T-helper 22 cell (primary cell): ENCODE measurements at places on chromosomes 12 and 14.

DNA sequence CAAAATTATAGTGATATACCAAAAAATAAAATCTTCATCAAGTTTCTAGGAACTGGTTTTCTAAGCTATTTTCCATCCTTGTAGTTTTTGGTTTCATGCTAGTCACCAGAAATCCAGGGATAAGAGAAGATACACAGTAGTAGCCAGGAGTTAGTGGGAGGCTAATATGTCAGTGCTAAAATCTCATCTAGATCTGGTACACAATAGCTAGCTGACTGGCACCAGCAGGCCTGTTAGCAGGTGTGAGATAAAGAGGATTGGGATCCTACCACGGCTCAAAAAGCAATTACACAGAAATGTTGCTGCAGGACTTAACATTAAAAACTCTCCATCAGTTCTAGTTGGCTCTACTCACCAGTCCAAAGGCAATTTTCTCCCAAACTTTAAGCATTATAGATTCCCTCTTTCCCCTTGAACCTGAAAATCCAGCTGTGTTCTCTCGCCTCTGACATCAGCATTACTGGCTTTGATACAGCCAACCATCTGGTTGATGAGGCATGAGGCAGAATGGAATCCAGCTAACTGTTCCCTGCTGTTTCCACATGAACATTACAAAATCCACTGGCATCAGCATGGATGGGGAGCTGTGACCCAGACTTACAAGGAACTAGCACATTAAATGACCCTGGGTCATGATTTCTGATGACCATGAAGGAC is 41.8 kb upstream of the CCDC196 start:
- DNase-seq, result no peak

- DNase-seq, result no peak
These were observed 222.7 kb downstream of the ERC1 start for GRCh38 chr12:1213618-1214205.

- no peak for DNase-seq
These were observed 211.1 kb downstream of the ALG10B start for GRCh38 chr12:38527631-38528030.

GRCh38 chr12:63752841-63753240 is 26.9 kb upstream of the RXYLT1 start:
- no peak for DNase-seq

- DNase-seq, result no peak
These were observed 70.4 kb downstream of the RPL10L start for GRCh38 chr14:46581036-46581671.

DNA sequence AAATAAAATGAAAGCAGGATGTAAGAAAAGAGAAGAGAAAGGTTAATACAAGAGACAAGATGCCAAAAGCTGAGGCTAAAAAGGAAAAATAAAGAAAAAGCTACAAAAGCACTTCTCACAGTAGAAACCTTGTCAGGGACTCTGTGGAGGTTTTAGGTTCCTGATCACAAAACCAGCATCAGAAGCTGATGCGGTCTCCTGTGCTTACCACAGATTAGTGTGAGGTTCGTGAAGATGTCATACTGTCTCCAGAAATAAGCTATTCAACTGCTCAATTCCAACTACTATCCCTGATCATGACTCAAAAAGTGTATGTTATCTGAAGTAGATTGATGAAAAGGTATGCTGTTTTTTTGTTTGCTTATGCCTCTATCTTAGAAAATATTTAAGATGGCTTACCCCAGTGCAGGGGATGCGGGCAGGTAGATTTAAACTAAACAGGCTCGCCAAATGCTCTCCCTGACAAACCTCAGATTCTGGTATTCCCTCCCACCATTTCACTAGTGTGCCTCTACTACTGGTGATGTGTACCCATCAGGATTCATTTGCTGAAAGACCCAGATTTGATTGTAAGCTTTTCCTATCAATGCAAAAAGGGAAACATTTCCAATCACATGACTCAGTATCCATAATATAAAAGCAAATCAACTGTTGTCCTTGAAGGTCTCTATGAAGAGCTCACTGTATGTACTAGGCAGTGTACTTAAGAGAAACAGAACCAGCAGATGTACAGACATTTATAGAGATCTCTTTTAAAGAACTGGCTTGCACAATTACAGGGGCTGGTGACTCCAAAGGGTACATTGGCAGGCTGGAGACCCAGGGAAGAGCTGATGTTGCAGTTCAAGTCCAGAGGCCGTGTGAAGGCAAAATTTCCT is 169.5 kb upstream of the FOXN3 start:
- DNase-seq, result no peak

- no peak for DNase-seq
These were observed 2.8 kb downstream of the FGD6 start for GRCh38 chr12:95214466-95214865.

DNA sequence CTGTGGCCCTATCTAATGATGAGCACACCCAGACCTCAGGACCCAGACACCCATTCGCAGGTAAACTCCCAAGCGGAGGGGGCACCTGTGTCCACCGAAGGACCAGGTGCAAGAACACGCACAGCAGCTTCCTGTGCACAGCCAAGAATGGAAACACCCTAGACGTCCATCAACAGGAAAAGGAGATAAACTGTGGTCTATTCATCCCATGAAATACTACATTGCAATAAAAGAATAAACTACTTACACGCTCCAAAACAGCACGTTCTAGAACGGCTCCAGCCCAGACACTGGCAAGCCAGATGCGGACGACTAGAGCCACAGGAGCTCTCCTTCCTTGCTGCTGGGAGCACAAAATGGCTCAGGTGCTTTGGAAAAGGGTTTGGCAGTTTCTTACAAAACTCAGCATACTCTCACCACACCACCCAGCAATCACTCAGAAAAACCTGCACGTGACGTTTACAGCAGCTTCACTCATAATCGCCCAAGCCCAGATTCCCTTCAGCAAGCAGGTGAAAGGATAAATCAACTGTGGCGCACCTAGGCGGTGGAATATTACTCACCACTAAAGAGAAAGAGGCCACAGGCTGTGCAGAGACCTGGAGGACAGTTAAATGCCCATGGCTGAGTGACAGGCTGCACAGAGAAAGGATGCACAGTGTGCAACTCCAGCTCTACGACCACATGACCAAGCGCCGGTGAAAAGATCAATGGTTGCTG is 21.0 kb downstream of the BRF1 start:
- no peak for DNase-seq

DNA sequence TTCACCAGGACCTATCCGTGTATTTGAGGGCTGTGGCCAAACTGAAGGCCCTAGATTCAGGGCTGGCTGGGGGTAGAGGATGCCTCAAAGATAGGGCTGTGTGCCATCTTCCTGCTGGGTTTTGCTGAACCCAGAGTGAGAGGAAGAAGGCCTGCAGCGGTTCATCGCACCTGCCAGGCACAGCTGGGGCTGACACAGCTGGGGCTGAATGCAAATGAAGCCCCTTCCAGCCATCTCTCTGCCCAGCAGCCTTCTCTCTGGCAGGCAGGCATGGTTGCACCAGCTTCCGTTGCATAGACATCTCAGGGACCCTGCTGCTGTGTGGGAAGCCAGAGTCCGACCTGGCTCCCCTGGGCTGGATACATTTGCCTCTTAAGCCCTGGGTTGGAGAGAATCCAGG is 152.4 kb downstream of the TSPAN9 start:
- no peak for DNase-seq

DNA sequence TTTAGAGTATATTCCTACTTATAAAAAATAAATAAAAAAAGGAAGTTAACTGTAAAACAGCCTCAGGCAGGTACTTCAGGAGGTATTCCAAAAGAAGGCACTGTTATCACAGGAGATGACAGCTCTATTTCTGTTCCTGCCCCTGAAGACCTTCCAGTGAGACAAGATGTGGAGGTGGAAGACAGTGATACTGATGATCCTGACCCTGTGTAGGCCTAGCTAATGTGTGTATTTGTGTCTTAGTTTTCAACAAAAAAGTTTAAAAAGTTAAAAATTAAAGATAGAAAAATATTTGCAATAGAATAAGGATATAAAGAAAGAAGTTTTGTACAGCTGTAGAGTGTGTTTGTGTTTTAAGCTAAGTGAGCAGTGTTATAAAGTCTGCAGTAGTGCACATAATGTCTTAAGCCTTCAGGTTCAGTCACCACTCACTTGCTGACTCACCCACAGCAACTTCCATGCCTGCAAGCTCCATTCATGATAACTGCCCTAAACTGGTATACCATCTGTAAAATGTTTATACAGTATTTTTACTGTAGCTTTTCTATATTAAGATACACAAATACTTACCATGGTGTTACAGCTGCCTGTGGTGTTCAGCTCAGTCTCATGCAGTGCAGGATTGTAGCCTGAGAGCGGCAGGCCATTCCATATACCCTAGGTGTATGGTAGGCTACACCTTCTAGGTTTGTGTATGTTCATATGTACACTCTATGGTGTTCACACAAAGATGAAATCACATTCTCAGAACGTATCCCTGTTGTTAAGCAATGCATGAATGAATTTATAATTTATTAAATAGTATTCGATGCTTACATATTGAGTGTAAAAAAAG is 121.1 kb downstream of the ANO6 start:
- no peak for DNase-seq

- DNase-seq, result no peak
These were observed 18.6 kb upstream of the EIF5 start for GRCh38 chr14:103315351-103315911.

DNA sequence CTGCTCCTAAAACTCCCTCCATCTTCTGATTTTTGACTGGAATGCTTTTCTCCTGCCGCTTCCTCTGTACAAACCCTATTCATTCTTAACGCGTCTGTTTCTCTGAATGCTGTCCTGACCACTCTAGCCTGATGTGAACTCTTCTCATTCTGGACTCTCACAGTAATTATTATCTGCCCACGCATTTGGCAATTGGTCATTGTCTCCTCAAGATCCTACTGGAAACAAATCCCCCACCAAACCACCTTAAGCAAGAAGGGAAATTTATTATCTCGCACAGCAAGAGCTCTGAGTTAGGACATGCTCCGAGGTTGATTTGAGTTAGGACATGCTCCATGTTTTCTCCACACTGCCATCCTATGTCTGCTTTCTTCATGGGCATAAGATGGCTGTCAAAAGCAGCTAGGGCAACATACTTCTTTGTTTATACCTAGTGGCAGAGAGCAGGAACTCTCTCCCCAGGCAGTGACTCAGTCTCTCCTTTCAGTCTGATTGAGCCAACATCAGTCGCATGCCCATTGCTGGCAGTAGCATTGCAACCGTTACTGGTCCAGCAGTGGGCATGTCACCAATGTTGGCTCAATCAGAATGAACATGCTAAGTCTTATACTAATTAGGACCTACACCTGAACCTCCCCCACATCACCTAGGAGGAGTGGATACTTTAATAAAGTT is 102.2 kb downstream of the SSPN start:
- DNase-seq, result no peak

DNA sequence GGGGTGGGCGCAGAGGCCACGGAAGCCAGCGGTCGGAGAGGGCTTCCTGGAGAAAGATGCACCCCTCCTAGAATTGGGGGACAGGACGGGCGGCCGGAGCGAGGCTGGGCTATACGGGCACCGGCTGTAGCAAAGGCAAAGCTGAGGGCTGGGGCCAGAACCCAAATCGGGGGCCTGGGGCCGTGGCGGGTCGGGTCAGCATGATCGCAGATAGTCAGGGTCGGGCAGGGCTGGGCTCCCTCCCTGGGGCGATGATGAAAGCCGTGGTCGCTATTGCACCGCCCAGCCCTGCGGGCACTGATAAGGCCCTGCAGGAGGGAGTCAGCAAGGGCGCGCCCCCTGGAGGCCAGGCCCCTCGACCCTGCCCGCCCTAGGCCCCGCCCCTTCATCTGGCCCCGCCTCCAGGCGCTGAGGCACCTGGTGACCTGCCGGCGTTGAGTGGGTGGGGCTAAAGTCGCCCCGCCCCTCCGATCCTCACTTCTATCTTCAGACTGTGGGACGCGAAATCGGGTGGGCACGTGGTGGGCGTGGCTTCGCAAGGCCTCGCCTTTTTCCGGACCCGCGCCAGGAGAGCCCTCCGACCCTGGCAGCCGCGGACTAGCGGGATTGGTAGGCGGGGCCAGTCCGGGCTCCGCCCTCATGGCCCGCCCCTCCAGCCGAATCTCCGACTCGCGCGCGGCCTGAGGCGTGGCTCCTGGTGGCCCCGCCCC is 419 bp upstream of the SH2B3 start:
- DNase-seq, result peak; percentile 95

DNA sequence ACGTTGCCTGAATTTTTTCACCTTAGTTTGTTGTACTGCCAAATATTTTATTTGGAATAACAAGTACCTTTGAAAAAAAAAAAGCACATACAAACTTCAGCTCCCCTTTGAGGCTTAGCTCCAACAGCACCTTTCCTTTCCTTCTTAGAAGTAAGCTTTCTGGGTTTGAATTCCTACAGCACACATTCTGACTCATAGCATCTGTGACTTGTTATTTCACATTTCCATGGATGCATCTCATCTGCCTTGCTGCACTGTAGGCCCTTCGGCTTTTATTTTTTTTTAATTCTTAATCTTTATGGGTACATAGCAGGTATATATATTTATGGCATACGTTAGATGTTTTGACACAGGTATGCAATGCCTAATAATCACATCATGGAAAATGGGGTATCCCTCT is 7.2 kb downstream of the LGALS3 start:
- no peak for DNase-seq
